NCI-H510A (cell line): ENCODE measurements at places on chromosomes 6 and 20.

DNA sequence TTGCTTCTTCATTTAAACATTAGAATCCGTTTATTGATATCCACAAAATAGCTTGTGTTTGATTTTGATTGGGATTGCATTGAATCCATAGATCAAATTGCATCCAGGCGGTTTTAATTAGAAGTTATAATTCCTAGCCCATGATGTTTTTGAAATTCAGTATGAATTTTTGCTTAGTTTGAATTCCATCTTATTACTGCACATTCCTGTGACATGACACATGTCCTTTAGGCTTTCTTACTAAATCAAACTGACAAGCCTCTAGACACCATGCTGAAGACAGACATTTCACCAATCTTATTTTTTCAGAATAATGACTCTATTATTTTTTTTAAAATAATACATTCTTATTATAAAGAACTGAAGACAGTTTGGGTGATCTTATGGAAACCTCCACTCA lies 21.4 kb upstream of the PI16 start:
- no peak for DNase-seq

GRCh38 chr20:31953556-31954148 lies 1.8 kb upstream of the PDRG1 start:
- no peak for DNase-seq

DNA sequence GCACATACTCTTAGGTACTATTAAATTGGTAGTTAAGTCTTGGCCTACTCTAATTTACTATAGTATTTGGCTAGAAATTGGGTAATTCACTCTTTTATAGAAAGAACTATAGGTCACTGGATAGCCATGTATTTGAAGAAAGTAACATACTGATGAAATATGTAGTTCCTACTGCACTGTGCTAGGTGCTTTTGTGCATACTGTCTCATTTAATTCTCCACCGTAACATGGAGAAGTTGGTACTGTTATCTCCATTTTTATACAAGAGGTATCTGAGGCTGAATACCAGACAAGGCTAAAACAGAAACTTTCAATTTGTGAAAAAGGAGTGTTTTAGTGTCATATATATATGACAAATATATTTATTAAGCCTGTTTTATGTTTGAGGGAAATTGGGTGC lies 29.8 kb downstream of the AFDN start:
- DNase-seq, result no peak

- DNase-seq, result no peak
Observed at GRCh38 chr6:160122744-160123143, 1.1 kb downstream of the SLC22A1 start.

GRCh38 chr20:34892671-34893070 lies 16.3 kb downstream of the ACSS2 start:
- DNase-seq, result no peak

DNA sequence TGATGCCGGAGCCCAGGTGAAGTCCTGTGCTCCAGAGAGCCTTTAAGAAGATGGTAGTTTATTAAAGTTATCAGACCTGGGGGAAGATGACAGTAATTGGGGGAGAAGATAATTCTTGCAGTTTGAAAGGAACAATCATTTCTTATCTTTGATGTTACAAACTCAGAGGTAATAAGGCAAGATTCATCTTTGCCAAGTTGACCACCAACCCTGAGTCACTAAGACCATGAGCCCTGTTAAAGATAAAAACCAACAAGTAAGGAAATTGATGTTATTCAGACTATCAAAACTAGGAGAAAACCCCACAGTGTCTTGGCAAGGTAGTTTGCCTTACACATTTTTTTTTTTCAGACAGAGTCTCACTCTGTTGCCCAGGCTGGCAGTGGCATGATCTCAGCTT lies 73.1 kb downstream of the MKKS start:
- DNase-seq, result no peak

- no peak for DNase-seq
Observed at GRCh38 chr20:23063581-23063980, 14.1 kb upstream of the THBD start.

DNA sequence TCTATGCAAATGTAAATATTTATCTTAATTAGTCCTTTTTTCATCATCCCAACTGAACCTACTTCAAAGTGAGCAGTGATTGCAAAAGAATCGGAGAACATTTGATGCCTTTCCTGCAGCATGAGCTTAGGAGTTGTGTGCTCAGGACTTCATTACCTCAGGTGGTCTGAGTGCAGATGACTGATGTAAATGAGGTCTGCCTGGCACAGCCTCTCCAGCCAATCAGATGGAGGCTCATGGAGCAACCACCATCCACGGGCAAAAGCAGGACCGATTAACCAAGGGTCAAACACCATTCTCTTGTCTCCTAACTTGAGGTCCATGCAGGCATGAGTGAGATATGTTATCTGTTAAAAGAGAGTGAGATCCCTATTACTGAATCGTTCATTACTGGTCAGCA lies 165.7 kb upstream of the CARMIL1 start:
- DNase-seq, result no peak

- DNase-seq, result no peak
Observed at GRCh38 chr6:13573669-13574110, 711 bp upstream of the SIRT5 start.

- no peak for DNase-seq
Observed at GRCh38 chr20:48106428-48106827, 321.1 kb upstream of the SULF2 start.

- no peak for DNase-seq
Observed at GRCh38 chr6:112626468-112627082, 279.4 kb downstream of the RFPL4B start.

DNA sequence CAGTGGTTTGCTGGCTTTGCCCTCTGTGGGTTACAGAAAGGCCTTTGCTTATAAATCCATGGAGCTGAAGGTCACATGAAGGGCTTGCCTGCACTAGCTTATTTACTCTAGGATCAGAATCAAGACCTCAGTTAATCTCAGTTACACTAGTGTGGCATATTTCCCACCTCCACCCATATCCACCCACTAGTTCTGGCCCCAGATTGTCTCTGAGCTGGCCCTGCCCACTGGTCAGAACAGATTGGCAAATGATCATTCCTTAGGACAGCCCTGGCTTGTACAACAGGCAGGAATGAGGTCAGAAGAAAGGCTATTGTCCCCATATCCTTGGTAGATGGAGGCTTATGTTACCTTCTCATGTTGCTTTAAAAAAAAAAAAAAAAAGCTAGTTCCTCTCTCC lies 33.3 kb upstream of the SASH1 start:
- no peak for DNase-seq

GRCh38 chr20:40339661-40340449 lies 349.2 kb downstream of the MAFB start:
- no peak for DNase-seq

DNA sequence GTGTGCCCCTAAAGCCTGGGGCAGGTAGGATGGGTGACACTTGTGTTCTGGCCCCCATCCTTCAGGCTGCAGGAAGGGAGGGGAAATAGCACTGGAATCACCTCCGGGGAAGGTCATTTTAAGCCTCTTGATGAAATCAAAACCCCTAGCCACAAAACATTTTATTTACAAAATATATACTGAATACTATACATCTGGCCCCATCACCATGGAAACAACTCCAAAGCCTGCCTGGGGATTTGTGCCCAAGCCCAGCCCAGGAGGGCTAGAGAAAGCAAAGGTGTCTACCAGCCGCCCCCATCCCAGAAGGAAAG lies 2.6 kb downstream of the SMIM29 start:
- no peak for DNase-seq

DNA sequence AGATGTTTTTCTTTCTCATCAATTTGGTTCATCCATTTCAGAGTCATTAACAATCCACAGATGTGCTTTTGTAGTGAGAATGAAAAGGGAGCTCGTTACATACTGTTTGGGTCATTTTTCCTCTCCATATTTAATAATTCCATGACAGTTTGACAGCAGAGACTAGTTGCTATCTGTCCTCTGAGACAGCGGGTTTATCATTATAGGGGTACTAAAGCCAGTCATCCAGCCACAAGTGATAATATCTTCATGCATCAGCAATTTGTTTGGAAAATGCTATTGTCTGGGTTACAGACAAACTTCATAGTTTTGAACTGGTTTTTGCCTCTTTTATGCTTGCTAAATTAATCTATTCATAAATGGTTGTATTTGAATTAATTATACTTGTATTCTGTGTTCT lies 350.6 kb upstream of the FLRT3 start:
- no peak for DNase-seq

DNA sequence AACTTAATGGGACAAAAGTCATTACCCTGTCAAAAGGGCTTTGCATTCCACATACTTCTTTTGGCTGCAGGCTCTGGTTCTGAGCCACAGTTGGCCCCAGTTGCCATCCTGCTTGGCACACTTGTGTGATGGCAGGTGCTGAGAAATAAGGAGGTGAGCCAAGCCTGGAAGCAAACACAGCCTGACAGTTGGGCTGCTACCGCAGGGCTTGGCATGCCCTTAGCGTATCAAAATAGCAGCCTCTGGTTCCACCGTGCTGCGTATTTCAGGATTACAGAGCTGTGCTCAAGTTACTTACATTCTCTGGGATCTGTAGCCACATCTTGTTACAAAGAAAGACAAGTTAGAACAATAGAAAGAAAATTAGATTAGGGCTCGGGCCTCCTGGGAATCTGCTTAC lies 11.1 kb downstream of the MTHFD1L start:
- no peak for DNase-seq

DNA sequence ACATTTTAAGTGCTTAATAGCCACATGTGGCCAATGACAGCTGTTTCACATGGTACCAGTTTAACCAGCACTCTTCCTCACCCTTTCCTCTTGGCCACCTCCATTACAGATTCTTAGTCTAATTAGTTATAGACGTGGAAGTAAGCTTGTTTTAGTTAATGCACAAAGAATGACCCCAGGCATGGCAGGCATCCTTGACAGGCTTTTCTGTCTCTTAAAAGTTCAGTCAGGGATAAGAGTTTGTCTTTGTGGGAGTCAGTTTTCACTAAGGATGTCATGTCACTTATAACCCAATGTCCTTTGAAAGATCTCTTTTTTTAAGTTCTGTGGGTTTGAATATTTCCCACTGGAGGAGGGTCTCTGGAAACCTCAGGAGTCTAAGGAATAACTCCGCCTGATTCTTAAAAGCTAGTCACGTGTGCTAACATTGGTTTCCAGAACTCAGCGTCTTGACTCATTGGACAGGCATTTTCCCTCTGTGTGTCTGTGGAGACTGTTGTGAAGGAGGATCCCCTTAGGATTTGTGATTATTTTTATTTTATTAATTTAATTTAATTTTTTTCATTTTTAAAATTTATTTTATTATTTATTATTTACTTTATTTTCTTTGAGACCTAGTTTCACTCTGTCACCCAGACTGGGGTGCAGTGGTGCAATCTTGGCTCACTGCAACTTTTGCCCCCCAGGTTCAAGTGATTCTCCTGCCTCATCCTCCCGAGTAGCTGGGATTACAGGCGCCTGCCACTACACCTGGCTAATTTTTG lies 171.4 kb downstream of the ZFAND3 start:
- DNase-seq, result no peak

DNA sequence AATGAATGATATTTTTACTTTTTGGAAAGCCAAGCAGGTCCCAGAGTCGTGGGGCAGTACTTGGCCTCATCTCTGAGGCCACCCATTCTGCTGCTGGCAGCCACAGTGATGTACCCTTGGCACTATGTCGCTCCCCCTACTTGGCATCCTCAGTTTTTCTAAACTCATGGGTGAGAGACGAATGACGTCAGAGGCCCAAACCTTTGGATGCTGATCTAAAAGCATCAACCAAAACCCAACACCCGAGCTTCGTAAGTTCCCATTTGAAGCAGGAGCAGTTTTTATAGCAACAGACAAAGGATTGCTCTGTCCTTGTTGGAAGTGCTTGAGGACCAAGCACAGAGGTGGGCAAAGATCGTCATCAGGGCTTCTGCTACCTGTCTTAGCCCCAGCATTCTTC lies 212.9 kb downstream of the PAX1 start:
- DNase-seq, result no peak

DNA sequence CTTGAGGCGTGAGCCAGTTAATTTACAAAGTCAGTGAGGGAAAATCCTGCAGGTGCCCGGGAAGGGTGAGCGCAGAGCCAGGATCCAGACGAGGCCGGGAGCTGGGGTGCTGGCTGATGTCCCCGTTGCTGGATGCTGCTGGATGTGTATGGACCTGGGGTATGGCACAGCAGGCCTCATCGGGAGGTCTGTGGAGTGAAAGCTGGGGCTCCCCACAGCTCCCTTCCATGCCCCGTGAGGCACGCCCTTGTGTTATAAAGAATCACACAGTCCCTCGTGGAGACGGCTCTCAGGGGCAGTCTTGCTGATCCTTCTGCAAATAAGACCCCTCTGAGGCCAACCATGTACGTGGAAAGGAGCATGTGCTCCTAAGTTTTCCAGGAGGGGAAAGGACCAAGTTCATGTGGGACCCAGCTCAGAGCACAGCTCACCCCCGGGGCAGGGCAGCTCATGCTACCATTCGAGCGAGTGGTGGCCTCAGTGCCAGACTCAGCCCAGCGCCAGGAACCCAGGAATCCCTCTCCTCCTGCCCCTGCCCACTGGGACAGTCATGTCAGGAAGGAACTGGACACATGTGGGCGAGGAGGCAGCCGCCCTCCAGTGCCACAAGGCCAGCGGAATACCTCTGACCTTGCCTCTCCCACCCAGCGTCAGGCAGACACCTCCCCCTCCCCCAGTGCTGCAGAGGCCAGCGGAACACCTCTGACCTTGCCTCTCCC lies 97.5 kb downstream of the CDH4 start:
- DNase-seq, result no peak

GRCh38 chr20:44993343-44993742 lies 27.0 kb downstream of the STK4 start:
- DNase-seq, result no peak
